Astrocyte of the cerebellum (primary cell): ENCODE measurements at places on chromosomes 2 and 18.

DNA sequence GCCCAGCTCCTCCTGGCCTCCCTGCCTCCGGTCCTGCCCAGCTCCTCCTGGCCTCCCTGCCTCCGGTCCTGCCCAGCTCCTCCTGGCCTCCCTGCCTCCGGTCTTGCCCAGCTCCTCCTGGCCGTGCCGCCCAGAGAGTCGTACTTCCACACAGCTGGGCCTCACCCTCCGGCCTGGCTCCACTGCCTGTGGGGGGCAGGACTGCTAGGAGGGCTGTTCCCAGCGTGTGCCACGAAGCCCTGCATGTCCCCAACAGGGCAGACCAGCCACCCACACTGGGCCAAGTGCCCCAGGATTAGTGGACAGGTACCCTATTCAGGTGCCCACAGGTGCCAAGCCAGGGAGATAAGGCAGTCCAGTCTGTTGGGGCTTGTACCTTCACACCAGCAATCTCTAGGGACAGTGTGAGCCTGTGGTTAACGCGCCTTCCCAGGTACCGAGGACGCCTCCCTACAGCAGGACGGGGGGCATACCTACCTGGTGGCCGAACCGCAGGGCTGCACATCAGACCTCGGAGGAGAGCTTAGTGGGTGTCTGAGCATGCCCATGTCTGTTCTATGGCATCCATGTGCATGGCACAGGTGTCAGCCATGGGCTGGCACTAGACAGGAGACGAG lies 5.3 kb downstream of the GPC1 start:
- DNase-seq, result no peak

DNA sequence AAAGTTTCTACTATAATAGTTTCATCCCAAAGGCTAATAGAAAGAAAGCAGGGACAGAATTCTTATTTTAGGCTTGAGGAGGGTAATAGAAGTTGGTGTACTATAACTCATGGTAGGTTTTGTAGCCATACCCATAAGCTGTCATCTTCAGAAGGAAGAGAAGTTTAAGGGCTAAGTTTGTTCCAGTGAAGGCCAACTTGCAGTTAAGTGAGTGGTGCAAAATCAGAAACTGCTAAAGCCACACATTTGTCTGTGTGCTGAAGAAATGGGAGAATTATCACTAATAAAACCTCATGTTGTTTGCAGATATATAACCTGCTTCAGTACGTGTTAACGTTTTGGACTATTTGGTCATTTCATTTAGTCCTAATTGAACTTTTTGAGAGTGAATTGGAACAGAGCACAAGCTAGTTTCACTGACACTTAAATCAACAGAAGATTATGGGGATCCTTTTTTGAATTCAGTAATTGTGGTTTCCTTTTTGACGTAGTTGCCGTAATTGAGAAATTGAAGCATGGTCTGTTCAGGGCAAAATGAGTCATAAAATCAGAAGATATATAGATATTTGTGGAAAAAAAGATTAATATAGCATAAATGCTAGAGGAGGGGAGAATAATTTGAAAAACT lies 69.1 kb downstream of the PHLPP1 start:
- no peak for DNase-seq

- DNase-seq, result no peak
These were observed 208.0 kb downstream of the TFCP2L1 start for GRCh38 chr2:121076885-121077549.

DNA sequence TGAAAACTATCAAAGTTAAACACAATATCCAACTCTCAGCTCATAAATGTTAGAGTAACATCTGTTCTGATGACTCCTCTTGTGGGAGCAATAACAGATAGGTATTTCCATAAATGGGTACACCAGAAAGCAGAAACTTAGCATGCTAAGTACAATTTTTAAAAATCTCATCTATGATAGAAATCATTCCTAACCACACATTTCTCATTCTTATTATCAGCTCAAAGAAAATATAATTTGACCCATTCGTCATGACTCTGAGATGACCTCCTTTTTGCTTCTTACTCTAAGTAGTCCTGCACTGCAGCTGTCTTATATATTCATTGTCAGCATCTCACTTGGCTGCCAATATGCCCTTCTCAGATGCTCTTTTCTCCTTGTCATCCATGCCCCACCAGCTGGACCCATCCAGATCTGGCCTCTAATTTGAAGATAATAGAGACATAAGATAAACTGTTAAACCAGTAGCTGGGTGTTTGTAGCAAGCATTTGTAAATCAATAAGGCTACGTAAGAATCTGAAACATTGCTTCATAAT lies 298.3 kb downstream of the KCNS3 start:
- DNase-seq, result no peak

DNA sequence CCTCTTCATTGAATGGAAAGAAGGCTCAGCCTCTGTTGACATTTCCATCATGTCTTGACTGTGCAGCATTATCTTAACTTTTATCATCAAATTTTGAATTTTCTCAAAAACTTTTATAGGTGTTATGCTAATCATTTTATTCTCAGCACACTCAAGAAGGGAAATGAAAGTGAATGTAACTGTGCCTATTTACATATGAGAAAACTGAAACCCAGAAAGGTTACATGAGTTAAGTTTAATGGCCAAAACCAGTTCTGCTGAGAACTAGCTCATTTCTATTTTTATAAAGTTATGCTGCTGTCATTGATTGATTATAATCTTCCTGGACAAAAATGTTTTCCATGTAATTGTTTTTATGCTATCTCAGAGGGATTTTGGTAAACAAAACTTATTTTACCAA lies 618.8 kb upstream of the NRXN1 start:
- DNase-seq, result no peak

DNA sequence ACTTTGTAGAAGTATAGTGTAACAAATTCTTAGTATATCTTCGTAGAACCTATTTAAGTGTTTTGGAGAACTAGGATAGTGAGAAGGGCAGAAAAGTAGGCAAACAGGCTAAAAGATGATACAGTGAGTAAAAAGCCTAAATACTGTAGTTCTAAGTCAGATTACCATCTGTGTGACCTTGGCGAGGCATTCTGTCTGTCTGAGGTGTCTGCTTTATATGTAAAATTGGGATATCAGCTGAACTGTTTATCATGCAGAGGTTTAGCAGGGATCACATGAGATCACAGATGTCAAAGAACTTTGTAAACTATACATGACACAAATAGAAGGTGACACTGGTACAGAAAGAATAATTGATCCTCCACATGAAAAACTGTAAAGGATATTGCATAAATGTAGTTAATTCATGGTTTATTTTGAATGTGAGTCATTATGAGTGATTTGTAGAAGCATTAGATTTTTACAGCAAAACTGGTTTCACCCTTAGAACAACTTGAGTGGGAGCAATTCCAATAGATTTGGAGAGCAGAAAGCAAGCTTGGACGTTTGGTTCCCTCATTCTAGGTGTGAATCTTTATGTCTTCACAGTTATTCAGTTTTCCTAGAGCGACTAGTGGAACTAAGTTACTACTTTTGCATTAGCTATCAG lies 41.9 kb downstream of the TAF1B start:
- DNase-seq, result no peak

DNA sequence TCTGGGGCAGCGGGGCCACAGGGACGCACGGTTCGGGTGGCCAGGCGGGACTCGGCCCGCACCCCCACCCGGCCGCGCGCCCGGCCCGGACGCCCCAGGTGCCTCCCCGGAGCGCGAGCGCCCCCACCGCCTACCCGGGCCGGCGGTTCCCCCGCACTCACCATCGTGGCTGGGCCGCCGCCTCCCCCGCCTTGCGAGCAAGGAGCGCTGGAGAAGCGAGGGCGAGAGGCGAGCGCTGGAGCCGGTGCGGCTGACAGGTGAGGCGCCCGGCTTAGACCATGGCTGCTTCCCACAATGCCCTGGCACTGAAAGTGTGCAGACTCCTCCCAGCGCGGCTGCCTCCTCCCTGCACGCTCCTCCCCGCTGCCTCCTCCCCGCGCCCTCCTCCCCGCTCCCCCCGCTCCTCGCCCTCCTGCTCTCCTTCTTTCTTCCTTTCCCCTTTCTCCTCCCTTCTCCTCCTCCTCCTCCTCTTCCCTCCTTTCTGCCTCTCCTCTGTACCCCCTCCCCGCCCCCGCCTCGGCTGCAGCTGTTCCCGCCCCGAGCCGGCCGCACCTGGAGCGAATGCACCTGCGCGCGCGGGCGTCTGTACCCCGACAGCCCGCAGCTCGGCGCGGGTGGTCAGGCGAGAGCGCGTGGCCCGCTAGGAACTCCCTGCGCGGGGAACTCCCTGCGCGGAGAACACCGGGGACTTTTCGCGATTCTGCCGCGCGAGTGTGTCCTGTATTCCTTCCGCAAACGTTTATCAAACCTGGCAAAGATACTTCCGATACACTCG lies at the start of gene AP1S3:
AP1S3 (minus strand) TSS at position 296 of the 775 bp plus-strand sequence; CDS start at position 164, 132 bp downstream.
- no peak for DNase-seq

- DNase-seq, result no peak
These were observed 1230.2 kb upstream of the ZEB2 start for GRCh38 chr2:145750144-145750543.

- no peak for DNase-seq
These were observed 95.9 kb downstream of the INO80D start for GRCh38 chr2:205990104-205990503.

DNA sequence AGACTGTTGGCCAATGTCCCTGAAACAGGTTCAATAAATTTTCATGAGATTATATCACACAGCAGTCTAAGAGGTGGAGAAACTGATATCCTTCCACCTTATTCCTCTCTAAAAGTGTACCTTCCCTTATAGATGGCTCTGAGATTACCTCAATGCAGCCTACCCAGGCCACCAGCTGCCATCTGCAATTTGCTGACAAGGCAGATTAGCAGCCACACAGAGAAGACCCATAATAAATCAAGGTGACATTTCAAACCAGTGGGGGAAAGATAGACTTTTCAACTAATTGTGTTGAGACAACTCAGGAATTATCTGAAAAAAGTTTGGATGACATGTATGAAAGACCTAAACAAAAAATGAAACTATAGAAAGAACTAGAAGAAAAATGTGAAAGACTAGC lies 43.2 kb downstream of the ZBTB7C start:
- DNase-seq, result no peak
